SK-MEL-5 (cell line): ENCODE measurements at places on chromosomes 4 and X. TPM values are rescaled to one million over a fixed set of nuclear protein-coding genes. Genes with fewer than 3 reads are reported as not detected.

Gene GSX2
- not detected in 2 replicates for total RNA-seq

DNA sequence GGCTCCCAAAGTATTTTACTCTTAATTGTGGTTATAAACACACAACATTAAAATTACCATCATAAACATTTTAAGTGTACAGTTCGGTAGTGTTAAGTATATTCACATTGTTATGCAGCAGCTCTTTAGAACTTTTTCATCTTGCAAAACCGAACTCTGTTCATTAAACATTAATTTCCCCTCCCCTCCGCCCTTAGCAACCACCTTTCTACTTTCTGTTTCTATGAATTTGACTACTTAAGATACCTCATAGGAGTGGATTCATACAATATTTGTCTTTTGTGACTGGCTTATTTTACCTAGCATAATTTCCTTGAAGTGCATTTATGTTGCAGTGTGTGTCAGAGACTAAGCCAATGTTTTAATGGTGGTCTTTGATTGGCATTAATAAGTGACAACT, 32.6 kb downstream of the IL13RA1 start:
- no peak for DNase-seq

DNA sequence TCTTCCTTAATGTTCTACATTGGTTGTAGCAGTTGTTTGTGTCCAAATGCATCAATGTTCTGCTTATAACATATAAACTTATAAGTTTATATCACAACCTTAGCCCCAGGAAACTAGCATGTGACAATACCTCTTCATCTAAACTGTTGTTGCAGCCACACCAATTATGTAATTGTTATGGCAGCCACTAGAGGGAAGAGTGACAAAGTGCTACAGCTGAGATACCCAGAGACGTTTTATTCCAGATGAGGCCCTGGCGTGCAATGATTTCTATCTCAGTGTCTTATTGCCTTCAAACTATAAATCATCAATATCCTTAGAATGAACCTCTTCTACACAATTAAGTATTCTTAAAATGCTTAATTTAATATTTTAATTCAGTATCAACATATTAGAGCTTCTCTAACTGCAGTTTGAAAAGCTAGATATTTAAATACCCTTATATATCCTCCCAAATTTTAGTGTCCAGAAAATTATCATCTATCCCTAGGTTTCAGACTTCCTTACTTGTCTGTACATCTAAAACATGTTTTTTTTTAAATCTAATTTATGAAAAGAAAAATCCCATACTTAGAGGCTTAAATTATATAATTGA, 171.6 kb downstream of the PCDH10 start:
- DNase-seq, result peak; percentile 67

Gene TMEM154
- 0.90 and 1.1 TPM in 2 replicates for total RNA-seq

DNA sequence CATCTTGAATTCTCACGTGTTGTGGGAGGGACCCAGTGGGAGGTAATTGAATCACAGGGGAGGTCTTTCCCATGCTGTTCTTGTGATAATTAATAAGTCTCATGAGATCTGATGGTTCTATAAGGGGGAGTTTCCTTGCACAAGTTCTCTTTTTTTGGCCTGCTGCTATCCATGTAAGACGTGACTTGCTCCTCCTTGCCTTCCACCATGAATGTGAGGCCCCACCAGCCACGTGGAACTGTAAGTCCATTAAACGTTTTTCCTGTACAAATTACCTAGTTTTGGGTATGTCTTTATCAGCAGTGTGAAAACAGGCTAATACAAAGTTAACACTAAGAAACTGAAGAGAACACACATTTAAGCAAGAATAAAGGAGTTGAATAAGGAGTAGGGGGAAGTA, 16.0 kb downstream of the TBCK start:
- DNase-seq, result no peak

Gene CDK16
- 81.6 and 95.4 TPM in 2 replicates for total RNA-seq

DNA sequence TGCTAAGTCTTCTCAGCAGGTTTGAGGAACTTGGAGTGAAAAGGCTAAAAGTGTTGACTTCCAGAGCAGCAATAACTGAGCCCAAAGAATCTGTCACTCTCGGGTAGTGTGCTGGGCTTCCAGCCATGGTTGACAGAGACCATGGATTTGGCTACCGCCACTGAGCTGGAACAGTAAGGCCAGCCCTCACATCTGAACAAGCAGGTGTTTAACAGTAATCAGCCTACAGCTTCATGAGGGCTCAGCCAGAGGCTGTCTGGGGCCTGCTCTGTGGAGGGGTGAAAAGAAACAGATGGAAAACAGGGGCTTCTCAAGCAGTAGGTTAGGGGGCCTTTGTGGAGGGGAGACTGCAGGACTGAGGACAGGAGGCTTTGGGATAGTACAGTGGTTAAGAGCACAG, 14.9 kb downstream of the RASL11B start:
- DNase-seq, result no peak

- no peak for DNase-seq
Measured at GRCh38 chr4:108099838-108100237, 68.9 kb downstream of the LEF1 start.
